Mesothelial cell of epicardium (in vitro differentiated cells): ENCODE measurements at places on chromosomes 5 and 9.

DNA sequence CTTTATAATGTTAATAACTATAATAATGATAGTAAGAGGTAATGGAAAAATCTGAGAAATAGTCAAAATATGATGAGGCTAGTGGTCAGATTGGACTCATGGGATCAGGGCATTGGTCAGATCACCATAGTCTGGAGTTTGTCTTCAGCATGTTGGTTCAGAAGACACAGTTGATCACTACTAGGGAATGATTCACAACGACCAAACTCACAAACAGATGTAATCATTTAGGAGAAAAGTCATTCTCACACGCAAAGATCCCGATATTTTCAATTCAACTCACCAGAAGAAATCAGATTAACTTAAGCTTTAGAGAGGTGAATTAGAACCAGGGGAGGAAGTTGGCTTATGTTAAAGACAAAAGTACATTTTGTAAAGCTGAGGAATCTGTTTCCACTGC, 131.8 kb downstream of the LURAP1L start:
- DNase-seq = no peak

DNA sequence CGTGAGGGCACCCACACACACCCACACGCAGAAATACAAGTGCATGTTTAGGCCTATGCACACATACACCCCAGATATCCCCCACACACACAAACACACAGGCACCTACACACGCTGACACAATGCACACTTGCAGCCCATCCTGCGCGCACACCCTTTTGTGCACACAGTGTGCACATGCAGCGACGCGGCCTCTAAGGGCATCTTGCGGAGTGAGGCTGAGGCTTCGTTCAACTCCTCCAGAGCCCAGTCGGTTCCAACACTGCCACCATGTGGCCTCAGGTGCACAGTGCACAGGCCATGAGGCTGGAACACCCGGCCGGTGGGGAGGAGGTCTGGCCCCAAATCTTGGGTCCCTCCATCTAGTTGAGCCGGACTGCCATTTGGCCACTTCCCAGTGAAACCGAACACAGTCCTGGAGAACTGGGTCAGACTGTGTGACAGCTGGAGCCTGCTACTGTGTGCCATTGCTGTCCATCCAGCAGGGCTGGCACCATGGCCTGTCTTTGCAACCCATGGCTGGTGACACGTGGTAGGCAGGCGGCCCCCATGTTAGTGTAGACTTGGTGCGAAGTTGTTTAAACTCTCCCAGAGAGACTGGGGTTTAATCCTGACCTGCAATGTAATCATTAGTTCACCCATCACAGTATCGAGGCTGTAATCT, 97.7 kb upstream of the MVB12B start:
- DNase-seq = peak; percentile 51

GRCh38 chr5:67166460-67167285, 29.9 kb downstream of the CD180 start:
- no peak for DNase-seq

DNA sequence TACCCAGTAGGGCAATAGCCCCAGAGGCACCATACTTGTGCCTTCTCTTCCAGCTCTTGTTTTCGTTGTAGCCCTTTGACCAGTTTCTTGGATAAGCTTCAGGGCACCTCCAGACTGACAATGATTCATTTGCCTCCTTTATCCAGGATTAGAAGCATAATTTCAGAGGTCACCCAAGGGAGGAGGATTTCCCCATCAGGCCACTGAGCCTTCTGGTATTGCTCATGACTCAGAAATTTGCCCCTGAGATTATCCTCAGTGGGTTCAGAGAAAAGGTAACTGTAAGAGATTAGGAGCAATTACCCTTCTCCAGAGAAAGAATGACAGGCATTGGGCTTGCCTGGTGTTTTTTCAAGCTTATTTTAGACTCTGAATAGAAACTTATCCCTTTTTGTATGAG, 147.9 kb downstream of the MSX2 start:
- DNase-seq = no peak

DNA sequence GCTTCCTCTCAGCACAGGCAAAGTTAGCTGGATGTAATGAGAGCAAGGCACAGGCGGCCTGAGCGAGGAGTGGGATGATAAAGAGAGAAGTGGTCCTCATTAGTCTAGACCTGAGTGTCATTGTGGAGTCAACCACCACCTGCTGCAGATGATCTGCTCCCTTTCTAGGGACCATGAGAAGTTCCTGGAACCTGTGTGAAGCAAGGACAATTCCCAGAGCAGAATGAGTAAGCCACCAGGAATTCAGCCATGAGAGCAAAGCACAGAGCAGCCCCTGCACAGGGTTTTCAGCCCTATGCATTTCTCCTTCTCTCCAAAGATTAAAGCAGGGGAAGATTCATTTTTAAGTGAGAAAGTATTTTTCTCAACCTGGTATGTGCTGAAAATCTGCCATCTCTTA, 146.8 kb upstream of the SPEF2 start:
- DNase-seq = no peak
